Stimulated activated CD8-positive, alpha-beta memory T cell treated with anti-CD3 and anti-CD28 coated beads, Interleukin-4, amount 100 ng/mL, for 1 hour (primary cell): ENCODE measurements at places on chromosomes 7 and 10.

- no peak for DNase-seq
Measured at GRCh38 chr7:113071465-113071864, 15.2 kb downstream of the GPR85 start.

DNA sequence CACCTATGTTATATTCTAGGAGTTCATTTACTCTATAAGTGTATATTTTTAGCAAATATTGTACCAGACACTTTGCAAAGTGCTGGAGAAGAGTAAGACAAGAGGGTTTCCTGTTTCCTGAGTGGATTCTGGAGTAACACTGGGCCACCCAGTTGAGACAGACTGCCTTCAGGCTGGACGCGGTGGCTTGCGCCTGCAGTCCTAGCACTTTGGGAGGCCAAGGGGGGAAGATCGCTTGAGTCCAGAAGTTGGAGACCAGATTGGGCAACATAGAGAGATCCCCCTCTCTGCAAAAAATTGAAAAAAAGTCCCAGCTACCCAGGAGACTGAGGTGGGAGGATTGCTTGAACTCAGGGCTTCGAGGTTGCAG lies 772 bp upstream of the ZSCAN25 start:
- no peak for DNase-seq

GRCh38 chr10:8588135-8588534 lies 533.6 kb downstream of the GATA3 start:
- DNase-seq: no peak

DNA sequence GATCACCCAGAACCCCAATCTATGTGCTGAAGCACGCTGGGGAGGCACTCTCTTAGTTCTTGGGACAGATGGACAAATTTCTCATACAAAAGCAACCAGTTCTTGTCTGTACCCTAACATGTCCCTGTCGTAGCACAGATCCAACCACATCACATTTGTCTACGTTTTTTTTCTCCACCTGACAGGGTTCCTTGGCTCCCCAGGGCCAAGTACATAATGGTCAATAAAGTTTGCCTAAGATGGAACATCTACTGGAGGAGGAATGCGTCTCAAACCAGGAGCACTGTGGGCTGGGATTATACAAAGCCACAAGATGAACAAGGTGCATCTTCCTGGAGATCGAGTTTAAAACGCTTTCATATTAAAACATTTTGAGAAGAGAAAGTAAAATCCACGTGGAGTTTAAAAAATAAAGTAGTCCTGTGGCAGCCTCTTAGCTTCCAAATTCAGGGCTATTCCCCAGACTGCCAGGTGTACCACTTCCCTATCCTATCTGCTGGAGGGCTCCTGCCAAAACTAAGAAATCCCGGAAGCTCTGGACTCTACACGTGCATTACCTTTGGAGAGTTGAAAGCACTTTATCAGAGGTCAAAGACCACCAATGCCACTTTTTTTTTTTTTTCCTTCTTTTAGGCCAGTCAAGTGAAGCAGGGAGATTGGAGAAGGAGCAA lies 1.4 kb downstream of the TMEM243 start:
- no peak for DNase-seq

GRCh38 chr10:31927884-31928548 lies 615 bp downstream of the ARHGAP12 start:
- DNase-seq: no peak

DNA sequence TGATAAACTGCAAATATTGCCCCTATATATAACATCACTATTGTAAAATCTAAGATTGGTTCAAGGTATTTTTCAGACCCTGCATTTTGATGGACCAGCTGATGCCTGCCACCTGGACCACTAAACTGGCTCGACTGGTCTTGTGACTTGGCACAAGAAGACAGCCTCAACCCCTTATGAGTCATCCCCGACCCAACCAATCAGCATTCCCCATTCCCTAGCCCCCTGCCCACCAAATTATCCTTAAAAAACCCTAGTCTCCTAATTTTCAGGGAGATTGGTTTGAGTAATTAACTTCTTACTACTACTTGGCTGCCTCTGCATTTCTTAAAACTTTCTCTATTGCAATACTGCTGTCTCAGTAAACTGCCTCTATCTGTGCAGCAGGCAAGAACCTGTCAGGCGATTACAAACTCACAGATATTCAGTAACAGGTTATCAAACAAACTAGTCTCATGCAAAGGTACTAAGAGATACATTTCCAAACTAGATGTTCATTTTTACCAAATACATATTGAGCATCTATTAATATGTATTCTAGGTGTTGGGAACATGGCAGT lies 5.5 kb downstream of the CCDC186 start:
- DNase-seq: no peak

DNA sequence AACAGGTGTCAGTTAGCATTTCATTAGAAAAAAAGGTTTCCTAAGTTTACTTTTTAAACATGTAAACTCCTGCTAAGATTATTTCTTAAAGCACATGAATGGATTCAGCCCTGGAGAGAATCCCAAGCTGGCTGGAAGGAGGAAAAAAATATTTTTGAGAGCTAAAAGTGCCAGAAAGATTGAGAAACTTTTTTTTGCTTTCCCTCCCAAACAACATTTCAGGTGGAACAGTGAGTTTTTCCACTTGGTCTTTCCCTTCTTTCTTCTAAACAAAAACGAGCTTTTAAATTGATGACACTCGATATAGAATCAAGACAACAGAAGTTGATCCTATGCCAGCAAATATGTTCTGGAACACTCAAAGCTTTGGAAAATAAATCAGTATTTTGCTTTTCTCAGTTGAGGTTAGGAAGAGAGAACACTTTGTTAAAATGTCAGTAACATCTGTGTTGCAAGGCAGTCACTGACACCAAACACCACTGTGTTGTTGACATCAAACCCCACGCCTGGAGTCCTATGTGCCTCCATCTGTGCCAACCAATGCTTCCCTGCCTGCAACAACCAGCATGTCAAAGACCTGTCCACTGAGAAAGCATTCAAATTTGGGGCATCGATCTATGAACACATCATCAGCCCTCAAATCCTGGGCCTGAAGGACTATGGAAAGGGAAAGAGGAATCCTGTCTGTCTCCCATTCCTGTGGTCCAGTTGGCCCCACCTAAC lies 22.9 kb upstream of the INSIG1 start:
- DNase-seq: no peak

DNA sequence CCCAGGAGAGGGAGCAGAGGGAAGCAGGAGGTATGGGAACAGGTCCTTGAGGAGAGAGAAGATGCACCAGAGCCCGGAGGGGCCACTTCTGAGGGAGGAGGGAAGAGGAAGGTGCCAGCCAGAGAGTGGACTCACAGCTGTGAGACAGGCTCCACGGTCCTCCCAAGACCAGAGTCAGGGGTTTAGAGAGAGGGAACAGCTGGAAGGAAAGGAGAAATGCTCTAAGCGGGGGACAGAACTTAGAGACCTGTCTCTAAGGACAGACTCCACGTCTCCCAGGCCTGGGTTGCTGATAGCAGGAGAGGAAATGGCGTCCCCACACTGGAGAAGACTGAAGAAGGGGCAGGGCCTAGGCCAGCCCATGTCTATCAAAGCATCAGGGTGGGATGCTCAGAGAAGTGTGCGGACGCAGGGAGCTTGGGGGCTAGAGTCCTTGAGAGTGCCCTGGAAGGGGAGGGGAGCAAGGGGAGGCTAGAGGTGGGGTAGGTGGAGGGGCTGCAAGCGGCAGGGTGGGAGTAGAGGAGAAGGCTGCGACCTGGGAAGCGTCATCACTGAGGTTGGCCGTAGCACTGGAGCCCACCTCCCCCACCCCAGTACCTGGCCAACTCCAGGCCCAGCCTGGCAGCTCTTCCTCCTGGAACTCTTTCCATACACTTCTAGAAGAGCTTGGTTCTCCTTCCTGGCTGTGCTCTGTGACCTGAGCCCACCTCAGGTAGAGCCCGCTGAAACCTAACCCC lies 25.6 kb upstream of the GRID1 start:
- DNase-seq: no peak

DNA sequence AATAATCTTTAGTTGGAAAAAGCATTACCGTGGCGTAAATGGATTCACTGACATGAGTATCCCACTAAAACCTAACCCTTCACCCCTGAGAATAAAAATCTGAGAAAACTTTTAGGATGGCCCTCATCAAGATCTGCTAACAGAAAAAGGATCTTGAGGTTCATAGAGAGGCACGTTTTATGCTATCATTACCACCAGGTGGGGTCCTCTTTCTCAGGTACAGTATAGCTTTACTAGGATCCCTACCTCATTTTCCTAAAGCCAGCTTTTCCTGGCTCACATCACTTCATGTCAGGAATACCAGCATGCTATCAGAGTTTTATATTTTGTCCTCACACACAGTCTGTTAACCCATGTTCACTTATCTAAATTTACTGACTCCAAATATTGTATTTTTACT lies 173.7 kb downstream of the POM121L12 start:
- DNase-seq: no peak

- DNase-seq: no peak
Measured at GRCh38 chr7:66304536-66304935, 99.4 kb downstream of the TPST1 start.

GRCh38 chr7:171912-172515 lies 20.4 kb upstream of the FAM20C start:
- DNase-seq: no peak

DNA sequence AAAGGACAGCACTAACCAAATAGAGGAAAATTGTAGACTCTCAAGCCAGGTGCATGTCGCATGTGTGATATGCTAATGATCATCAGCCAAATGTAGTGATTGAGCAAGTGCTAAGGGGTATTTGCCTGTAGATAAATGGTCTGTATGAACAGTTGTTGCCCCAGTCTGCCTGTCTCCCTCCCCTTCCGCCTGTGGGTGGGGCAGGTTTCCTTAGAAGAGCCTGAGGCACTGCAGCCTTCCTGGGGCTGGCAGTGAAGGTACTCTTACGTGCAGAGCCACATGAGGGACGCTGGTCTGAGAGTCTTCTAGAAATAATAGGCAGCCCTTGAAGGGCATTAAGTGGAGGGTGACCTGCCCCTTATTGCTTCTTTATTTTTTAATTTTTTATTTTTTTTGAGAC lies 152.1 kb downstream of the SNX10 start:
- no peak for DNase-seq

DNA sequence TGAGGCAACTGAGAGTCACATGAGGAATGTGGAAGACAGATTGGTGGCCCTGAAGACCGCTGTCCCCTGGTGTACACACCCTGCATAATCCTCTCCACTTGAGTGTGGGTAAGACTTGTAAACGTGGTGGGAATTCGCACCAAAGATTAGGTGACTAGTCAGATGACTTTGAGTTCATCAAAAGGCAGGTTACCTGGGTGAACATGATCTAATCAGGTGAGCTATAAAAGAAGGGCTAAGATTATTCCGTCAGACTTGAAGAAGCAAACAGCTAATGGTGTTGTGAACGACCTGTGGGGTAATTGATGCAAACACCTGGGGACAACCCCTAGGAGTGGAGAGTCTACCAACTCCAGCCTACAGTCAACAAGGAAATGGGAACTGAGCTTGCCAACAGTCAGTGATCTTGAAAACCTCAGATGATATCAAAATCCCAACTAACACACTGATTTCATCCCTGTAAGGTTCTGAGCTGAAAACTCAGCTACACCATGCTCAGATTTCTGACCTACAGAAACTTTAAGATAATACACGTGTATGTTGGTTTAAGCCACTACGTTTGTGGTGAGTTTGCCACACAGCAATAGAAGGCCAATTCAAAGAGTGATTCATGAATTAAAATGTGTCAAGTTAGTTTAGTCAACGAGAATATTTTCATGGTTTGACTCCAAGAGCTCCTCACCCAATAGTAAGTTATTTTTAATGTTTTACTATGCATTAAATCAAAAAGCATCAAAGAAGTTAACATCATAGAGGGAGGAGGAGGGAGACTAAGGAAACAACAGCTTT lies 16.7 kb downstream of the PRTFDC1 start:
- no peak for DNase-seq

DNA sequence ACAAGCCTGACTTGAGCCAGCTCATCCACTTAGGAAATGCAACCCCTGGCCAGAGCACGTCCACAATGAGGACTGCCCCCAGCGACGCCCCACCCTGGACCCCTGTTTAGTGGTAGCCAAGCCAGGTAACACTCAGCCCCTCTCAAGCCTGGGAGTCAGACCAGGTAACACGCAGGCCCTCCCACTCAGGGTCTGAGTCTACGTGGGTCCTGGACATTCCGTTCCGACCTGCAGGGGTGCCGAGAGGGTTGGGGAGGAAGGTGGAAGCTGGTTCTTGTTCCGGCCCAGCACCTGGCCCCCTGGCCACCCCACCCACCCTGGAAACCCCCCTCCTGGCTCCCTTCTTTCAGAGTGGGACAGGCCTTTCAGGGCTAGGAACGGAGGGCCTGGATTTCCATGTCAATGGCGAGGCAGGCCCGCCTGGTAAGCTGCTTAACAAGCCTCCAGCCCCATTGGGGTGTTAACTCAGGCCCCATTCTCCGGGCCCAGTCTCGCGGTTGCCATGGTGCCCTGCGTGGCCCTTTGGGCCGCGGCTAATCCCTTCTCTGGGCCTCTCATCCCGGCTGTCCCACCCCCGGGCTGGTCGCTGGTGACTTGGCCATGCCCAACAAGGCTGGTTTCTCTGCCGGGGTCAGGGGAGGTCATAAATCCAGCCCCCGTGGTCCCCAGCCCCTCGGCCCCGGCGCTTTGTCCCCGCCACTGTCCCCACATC lies 19.7 kb upstream of the LFNG start:
- no peak for DNase-seq
